ENCODE measurements at places on chromosomes 3 and 15. TPM values are rescaled to one million over a fixed set of nuclear protein-coding genes. Genes with fewer than 3 reads are reported as not detected.

SCAANT1 gene
- not detected for polyA plus RNA-seq

ROBO1 gene
- polyA plus RNA-seq: 22.2 TPM

CAMP gene
- not detected for polyA plus RNA-seq

SSUH2 gene
- 0.26 TPM for polyA plus RNA-seq

C3orf22 gene
- polyA plus RNA-seq: not detected

CAV3 gene
- polyA plus RNA-seq: not detected

SLC12A1 gene
- polyA plus RNA-seq: not detected

DNA sequence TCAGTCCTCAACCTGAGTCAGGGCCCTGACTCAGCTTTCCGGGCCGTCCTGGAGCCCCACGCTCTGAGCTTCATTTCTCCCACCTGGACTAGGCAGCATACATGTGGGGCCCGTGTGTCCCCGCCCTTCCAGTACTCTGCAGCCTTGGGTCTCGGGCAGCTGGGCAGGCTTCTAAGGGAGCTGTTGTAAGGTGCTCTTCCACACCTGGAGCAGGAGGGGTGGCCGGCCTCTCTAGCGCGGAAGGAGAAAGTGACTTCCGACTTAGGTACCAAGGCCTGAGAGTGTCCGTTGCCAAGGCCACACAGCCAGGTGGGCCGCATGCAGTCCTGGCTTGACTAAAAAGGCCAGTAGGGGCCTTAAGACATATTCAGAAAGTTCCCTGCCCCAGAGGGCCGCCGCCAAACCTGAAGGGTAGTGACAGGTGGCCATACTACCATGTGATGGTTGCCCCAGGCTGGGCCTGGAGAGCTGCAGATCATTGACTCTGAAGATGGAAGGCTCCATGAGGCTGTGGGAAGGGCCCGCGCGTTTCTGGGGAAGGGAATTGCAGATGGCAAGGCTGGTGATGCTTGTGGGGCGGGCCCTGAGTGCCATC is 9.4 kb upstream of the SEMA3B start:
- DNase-seq: no peak

DNA sequence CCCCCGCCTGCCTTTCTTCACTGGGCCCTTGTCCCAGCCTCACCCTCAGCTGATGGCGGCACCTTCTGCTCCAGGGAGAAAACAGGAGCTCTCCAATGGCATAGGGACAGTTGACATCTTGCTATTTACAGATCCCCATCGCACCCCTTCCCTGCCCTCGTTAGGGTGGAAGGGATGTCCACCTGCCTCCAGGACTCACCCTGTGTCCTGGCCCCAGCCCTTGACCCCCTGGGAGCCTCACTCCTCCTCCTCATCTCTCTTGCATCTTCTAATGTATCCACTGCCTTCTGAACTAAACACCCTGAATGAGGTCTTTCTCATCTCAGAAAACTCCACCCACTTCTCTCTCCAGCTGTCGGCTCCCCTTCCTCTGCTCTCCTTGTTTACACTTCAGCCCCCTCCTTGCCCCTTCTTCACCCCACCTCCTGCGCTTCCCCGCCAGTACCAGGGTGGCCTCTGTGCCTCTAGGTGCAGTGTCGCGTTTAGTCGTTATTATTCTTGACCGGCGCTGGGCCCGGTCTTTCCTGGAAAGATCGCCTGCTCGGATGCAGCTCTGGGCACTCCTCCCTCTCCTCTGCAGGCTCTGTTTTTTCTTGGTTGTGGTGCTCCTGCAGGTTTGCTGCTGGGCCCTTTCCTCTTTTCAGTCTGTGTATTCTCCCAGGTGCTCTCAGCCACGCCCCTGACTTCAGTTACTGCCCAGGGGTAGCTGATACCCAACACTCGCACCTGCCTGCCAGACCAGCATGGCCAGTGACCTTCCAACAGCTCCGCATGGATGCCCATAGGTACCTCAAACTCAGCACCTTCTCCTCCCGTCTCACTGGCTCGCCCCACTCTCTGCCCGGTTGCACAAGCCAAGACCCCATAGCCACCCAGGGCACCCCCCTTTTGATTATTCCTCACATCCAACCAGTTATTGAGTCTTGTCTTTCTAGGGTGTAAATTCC is 42.9 kb downstream of the PML start:
- DNase-seq: no peak

GRCh38 chr3:133093366-133093765 is 55.2 kb downstream of the TMEM108 start:
- DNase-seq: no peak

DNA sequence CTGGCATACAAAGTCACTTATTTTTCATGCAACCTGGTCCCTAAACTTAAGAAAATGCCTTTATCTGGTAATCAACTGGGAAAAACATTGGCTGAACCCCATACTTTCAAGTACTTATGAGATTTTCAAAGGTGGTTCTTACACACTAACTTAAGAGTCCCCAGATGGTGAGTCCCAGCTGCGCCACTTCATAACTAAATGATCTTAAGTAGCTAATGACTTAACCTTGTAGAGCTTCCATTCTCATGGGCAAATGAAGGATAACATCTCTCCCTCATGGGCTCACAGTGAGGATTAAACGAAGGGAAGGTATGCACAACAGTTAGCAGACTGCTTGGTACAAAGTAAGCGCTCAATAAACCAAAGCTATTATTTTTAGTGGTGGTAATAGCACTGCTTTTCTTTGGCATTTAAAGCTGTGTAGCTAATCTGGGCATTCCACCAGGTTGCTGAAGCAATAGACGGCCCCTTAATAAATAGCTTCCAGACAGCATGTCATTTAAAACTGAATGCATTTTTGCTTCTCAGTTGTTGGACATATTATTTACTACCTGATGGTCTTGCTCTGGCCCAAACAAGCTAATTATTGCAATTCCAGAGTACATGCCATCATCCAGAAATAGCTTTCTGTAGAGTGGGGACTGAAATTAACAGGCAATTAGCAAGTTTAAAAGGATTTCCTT is 55.4 kb downstream of the LIPC start:
- no peak for DNase-seq

- no peak for DNase-seq
Observed at GRCh38 chr3:128478576-128479506, 12.2 kb upstream of the DNAJB8 start.

DNA sequence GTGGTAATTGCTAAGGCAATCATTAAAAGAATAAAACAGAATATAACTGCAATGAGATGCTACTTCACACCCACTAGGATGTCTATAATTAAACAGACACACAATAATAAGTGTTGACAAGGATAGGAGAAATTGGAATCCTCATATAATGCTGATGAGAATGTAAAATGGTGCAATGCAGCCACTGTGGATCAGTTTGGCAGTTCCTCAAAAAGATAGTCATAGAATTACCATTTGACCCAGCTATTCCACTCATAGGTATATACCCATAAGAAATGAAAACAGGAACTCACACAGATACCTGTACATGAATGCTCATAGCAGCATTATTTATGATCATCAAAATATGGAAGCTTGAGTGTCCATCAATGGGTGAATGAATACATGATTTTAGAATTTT is 9.6 kb upstream of the RNF111 start:
- no peak for DNase-seq

GRCh38 chr3:37141676-37142075 is 32.7 kb downstream of the LRRFIP2 start:
- no peak for DNase-seq

DNA sequence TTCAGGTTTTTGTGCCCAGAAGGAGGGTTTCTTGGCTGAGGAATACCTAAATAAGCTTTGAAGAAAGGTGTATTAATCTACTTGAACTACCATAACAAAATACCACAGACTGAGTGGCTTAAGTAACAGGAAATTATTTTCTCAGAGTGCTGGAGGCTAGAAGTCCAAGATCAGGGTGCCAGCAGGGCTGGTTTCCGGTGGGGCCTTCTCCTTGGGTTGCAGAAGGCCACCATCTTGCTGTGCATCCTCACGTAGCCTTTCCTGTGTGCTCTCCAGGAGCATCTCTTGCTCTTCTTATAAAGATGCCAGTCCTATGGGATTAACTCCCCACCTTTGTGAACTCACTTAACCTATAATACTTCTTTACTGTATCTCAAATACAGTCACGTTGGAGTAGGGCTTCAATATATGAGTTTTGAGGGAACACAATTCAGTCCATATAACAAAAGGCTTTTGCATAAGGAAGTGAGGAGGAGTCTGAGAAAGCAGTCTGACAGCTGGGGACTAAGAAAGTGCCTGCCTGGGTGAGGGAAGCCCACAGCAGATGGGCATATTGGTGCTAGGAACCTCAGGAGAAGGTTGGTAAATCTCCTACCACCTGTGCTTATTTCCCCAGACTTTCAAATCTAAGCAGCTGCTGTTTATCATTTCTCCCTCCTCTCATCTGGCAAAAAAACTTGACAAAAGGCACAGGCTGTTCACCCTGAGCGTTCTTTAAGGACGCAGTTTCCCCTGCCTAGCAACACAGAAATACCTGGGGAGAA is 89.6 kb upstream of the CBLB start:
- no peak for DNase-seq

DNA sequence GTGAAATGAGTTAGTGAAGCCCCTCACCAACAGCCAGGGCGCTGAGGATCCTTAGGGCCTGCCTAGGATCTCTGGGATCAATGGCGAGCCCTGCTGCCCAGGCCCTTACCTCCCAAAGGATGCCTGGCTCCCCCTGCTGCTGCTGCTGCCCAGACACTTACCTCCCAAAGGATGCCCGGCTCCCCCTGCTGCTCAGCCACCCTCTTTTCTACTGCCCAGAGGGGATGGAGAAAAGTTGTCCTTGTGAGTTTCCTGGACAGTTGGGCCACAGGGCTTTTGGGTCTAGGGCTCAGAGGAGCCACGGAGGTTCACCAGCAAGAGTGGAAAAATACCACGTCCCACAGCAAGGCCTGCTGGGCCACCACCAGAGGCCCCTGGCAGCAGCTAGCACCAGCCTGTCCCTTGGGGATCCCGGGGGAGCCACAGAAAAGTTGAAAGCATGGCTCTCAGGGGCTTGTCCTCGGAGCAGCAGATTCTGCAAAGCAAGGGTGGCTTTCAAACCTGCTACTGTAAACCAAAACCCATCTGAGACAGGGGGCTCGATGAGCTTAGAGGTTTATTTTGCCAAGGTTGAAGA is 59.4 kb downstream of the SLC6A6 start:
- DNase-seq: peak; percentile 86

- DNase-seq: no peak
Observed at GRCh38 chr15:85821545-85821944, 26.8 kb upstream of the KLHL25 start.

- no peak for DNase-seq
Observed at GRCh38 chr3:50587806-50588758, 18.8 kb downstream of the HEMK1 start.

- DNase-seq: no peak
Observed at GRCh38 chr3:71207632-71208031, 375.9 kb downstream of the FOXP1 start.

DNA sequence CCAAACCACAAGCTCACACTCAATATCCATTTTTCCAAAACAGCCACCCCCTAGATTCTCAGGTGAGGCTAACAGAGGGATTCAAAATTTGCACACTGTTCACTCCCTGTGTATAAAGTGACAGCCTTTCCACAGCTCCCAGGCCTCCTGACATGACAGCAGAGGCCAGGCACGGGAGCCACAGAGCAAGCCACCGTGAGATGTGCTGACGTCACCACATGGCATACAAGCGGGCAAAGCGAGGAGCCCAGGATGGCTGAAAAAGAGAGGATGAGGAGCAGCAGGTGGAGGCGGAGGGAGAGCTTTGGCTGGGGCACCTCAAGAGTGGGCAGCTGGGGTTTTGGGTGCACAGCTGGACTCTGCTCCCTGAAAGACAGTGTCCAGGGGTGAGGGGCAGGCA is 27.1 kb downstream of the EHD4 start:
- no peak for DNase-seq

GRCh38 chr15:67853454-67853853 is 13.6 kb upstream of the RNU6-1 start:
- DNase-seq: no peak

DNA sequence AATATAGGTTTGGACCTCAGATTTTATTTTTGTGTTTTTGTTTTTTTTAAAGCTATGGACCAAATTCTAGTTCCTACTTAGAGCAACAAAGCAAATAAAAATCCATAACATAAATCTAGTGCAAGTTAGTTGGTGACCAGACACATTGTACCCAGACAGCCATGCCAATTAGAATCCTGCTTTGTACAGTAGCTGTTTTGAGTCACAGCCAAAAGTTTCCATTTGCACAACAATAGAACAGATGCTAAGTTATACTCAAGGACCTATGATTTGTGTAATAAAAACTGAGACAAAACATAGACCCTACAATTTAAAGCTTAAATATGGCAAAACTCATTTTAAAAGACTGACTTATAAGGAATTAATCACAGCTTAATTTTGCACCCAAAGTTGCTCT is 513.1 kb upstream of the CBLB start:
- DNase-seq: no peak

- no peak for DNase-seq
Observed at GRCh38 chr15:69997813-69998212, 99.9 kb downstream of the TLE3 start.

DNA sequence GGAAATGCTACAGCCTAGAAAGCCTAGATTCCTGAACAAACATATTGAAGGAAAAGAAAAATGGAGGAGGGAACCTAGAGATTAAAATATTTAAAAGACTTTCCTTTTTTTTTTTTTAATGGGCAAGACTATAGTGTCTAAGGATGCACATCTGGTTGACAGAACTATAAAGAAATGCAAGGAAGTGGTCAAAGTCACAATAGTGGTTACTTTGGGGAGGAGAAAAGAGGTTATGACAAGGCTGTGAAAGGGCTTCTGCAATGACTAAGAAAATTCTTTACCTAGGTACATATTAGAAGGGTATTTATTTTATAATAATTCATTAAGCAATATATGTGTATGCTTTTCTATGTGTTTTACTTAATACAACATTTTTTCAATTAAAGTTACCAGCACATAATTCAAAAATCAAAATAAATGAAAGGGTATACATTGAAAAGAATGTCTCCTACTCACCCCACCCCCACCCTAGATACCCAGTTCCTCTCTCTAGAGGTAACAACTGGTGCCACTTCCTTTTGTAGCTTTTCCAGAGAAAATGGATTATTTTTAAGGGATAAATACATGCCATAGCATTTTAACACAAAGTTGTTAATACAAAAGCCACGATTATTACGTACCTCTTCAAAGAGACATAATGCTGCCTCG is 70.1 kb downstream of the HERC1 start:
- DNase-seq: no peak

- no peak for DNase-seq
Observed at GRCh38 chr15:68290715-68291114, 13.2 kb downstream of the FEM1B start.

DNA sequence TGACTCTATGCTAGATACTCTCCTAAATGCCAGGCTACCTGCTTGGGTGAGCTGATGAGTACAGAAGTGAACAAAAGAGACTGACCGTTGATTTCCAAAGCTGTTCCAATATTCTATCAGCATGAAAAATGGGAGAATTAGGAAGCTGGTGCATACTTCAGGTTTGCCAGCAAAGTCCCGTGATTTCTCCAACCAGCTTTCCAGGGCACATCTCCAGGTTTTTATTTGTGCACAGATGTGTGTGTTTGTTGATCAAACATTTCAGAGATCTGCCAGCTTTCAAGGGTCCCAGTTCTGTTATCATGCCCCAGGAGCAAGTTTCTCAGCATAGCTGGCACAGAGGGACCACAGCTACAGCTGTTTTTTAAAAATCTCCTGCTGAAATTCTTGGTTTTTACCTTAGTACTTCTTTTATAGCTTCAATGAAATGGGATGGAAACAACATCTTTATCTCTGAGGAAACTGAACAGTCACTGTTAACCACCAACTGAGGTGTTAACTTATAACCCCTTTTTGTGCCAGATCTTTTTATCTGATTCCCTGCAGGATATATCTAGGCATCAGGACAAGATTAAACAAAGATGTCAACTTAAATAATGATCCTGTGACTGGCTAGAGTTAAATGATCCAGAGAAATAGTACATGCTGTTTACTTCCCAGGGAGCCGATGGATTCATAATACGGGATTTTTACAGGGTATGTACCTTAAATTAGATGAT is 380.8 kb downstream of the GRM7 start:
- no peak for DNase-seq

GRCh38 chr3:77690284-77690845 is 650.5 kb downstream of the ROBO2 start:
- DNase-seq: no peak

Measured in SK-N-SH (cell line).